ENCODE measurements at places on chromosomes 2 and 18. TPM values are rescaled to one million over a fixed set of nuclear protein-coding genes. Genes with fewer than 3 reads are reported as not detected.

- no peak for DNase-seq
These were observed 128.0 kb upstream of the HNRNPA3 start for GRCh38 chr2:177084607-177085006.

DNA sequence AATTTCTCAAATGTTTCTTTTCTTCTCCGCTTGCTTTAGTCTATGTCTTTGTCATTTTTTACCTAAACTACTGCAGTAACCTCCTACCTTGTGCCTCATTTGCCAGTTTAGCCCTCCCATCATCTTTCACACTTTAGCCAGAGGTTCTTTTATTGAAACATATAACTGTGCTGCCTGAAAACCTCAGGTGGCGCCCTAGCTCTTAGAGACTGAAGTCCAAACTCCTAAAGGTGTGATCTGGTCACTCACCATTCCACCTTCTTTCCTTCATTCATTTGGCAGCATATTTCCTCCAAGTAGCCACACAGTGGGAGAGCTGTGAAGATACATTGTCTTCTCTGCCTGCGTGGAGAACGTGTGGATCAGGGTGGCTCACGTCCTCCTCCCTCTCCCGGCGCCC, 98.2 kb upstream of the MAPRE2 start:
- no peak for DNase-seq

- DNase-seq = no peak
These were observed 398.3 kb downstream of the FBXO15 start for GRCh38 chr18:73749304-73749703.

- no peak for DNase-seq
These were observed 777 bp upstream of the C18orf32 start for GRCh38 chr18:49487711-49488310.

- no peak for DNase-seq
These were observed 90.6 kb downstream of the FEZ2 start for GRCh38 chr2:36507408-36507812.

- no peak for DNase-seq
These were observed 148.9 kb upstream of the CCDC195 start for GRCh38 chr2:224865016-224865415.

- DNase-seq = no peak
These were observed 310.0 kb downstream of the DPP10 start for GRCh38 chr2:114752425-114752824.

GRCh38 chr2:236052926-236053821, 115.0 kb downstream of the GBX2 start:
- no peak for DNase-seq

DNA sequence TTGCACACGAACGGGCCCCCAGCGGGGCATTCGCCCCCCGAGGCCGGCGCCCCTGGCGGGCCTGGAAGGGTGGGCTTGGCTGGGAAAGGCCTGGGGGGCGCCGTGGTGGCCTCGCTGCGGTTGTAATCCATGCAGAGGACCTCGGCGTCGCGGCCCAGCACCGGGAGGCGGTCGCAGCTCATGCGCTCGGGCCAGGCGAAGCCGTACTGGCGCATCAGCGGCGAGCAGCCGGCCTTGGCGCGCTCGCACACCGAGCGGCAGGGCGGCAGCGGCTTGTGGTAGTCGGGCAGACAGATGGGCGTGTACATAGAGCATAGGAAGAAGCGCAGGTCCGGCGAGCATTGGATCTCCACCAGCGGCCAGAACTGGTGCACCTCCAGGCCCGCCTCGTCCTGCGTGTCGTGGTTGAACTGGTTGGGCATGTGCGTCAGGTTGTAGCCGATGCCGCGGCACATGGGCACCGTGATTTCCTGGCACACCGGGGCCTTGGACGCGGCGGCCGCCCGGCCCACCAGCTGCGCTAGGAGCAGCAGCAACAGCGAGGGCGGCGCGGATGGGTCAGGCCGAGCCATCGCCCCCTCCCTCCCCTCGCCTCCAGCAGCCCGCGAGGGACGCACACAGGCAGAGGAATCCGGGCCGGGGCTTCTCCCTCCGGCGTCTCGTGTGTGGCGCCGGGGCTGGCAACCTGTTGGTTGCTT, 1.4 kb downstream of the FZD5 start:
- DNase-seq = peak; percentile 68

DNA sequence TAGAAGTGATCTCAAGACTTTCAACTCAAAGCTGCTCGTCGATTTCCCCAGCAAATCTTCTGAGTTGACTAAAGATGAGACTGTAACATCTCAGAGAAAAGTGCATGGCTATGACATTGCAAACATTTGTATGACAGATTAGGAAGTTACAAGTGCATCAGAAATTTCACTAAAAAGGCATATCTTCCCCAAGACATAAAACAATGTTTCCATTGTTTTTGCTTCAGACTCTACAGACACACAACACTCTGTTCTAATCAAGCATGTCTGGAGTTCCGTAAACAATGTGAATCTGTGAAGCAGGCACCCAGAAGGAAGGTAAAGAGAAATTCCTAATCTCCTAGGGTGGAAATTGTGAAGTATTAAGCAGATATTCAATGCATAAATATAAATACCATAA, 144.6 kb upstream of the LYPD1 start:
- no peak for DNase-seq

DNA sequence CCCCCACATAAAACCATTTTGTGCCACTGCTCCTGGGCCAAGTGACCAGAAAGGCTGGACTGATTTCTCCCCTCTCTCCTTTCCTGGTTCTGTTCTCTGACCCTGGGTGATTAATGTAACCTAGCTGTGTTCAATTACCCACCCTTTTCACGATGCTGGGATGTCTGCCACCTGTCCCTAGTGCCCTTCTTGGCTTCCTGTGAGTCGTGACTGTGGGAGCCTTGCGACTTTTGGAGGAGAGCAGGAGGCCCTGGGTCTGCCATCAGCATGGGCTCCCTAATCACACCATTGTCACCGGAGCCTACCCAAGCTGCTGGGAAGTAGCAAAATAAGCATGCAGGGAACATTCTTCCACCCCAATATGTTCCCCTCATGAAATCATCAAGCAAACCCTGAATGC, 38.3 kb downstream of the SRSF7 start:
- DNase-seq = no peak

DNA sequence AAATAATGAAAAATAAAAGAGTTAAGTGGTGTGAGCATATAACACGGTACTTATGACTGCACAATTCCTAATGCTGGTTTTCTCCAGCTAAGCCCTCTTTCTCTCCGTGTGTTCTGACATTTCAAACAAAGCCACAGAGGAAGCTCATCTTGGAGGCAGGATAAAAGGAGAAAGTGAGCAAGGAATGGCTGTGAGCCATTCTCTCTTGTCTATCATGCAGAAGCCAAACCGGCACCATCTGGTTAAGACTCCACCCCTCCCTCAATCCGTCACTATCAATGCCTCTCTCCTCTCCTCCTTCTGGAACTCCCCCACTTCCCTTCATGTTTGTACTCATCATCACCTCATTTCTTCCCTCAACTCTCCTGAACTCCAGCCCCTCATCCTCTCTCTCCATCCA, 210.4 kb downstream of the TMEM163 start:
- no peak for DNase-seq

DNA sequence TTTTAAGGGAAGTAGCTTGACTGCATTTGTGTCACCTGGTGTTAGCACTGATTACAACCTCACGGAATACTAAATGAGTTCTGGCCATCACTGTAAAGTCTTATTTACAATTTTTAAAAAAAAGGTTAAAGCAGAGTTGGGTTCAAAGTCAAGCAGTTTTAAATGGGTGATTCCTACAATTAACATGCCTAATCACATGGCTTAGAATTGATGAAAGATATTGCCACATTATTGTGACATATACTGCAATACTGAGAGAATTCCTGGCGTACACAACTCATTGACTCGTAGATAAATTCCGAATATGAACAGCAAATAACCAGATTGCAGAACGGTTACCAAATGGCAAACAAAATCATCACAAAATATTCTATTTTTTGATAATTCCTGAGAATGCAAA, 34.2 kb downstream of the ROCK2 start:
- no peak for DNase-seq

GRCh38 chr2:127597984-127598380, 48.0 kb upstream of the GPR17 start:
- DNase-seq = no peak

GRCh38 chr2:213934560-213934959, 476.3 kb upstream of the VWC2L start:
- DNase-seq = no peak

DNA sequence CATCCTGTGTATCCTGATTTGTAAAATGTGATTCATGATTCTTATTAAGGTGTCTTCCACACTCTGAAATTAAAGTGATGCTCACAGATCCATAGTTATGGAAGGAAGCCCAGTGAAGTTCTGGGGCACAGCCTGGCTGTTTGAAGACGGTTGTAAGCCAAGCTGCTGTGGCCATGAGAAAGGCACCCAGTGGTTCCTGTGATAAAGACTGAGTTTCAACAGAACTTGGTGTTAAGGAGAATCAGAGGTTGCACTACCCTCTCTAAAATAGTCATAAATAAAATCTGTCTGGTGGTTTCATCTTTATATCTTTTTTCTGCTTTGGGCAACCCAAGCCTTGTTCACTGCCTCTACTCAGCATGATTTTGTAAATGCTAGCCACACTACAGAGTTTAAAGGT, 32.2 kb upstream of the SPOPL start:
- DNase-seq = no peak

- DNase-seq = no peak
These were observed 109.5 kb upstream of the PIK3C3 start for GRCh38 chr18:41845563-41845962.

- DNase-seq = no peak
These were observed 577.4 kb downstream of the CPS1 start for GRCh38 chr2:211133766-211134165.

- DNase-seq = no peak
These were observed 1.7 kb downstream of the CXCR4 start for GRCh38 chr2:136116151-136116812.

GRCh38 chr2:234003972-234004617, 46.4 kb upstream of the SPP2 start:
- DNase-seq = no peak

- DNase-seq = no peak
These were observed 616.6 kb downstream of the ZEB2 start for GRCh38 chr2:143903172-143903856.

DNA sequence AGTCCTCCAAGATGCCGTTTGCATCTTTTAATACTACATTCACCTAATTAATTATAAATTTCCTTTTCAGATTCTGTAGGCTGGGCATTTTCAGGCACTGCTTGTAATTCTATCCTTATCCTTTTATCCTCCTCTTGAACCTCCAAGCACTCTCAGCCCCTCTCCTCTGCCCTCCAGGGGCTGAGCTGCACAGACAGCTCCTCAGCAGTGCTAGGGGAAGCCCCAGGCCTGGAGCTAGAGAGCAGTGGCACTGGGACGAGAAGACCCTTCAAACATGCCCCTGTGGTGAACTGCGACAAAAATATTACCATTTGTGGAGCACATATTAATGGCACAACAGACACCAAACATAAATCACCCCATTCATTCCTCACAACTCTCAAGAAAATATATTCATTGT, 32.9 kb downstream of the CFAP210 start:
- DNase-seq = no peak

GRCh38 chr2:167438206-167438605, 549.9 kb downstream of the XIRP2 start:
- DNase-seq = no peak

- no peak for DNase-seq
These were observed 5.2 kb upstream of the GPR55 start for GRCh38 chr2:230930149-230930780.

- no peak for DNase-seq
These were observed 68.8 kb upstream of the ZNF397 start for GRCh38 chr18:35172009-35172408.

GRCh38 chr18:27057519-27058234, 127.4 kb downstream of the CHST9 start:
- no peak for DNase-seq

GRCh38 chr18:68623342-68623741, 91.6 kb downstream of the TMX3 start:
- DNase-seq = peak; percentile 38

- DNase-seq = no peak
These were observed 490.9 kb downstream of the FBXO15 start for GRCh38 chr18:73656691-73657090.

DNA sequence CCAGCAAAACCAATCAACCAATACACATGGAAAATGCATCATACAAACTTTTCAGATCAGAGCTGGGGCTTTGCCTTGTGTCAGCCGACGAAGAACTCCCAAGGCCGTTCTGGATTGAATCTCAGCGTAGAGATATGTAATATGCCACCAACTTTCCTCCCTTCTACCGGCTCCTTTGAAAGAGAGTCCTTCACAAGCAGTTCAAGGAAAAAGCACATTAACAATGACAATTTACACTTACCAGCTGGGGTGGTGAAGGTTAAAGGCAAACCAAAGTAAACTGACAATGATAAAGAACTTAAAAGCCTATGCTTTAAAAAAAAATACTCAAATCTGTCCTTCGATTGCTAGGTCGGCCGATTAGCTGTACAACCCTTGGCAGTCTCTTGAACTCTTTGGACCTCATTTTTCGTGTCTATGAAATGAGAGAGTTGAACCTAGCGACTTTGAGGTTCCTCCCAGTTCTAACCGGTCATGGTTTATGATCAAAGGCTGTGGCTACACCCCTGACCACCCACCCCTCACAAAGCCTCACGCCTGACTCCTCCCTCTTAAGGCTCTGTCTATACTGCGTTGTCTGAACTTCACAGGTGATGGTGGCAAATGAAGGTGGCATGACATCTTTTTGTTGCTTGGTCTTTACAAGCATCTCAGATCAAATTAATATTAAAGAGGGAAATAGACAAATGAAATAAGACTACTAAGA, 46.2 kb downstream of the BCL2 start:
- DNase-seq = no peak

- DNase-seq = no peak
These were observed 13.7 kb downstream of the MTERF4 start for GRCh38 chr2:241088376-241088775.

- no peak for DNase-seq
These were observed 196.1 kb downstream of the SETBP1 start for GRCh38 chr18:44876755-44877154.

DNA sequence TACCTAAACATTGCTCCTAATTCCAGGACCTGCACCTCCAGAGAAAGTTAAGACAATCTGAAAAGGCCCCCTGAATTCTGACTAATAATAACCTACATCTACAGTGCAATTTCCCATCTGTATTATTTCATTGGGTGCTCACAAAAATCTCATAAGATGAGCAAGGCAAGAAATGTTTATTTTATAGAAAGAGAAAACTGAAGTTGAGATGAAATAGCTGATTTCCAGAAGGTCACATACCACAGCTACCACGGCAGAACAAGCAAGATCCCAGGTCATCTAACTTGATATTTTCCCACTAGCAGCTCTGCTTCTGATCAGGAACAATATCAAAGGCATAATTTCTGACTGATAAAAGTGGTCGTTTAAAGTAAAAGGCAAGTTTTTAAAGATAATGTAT, 105.8 kb upstream of the COL5A2 start:
- no peak for DNase-seq

Gene LRP1B
- total RNA-seq = 0.08 TPM

Gene ANKRD30B
- not detected for total RNA-seq

Gene GPR39
- total RNA-seq = 13.0 TPM

Gene CYP26B1
- total RNA-seq = 1.8 TPM

Gene POLE4
- total RNA-seq = 13.6 TPM

Gene PPM1B
- 38.5 TPM for total RNA-seq

Gene CIB4
- total RNA-seq = not detected

Gene GALNT5
- total RNA-seq = under 0.01 TPM

Gene AGPS
- 46.9 TPM for total RNA-seq

Gene INHA
- 0.08 TPM for total RNA-seq
